ENCODE measurements at places on chromosomes 2 and 18. TPM values are rescaled to one million over a fixed set of nuclear protein-coding genes. Genes with fewer than 3 reads are reported as not detected.
A peak's percentile ranks its signal among the peaks of the same experiment; 100 is the strongest.

DNA sequence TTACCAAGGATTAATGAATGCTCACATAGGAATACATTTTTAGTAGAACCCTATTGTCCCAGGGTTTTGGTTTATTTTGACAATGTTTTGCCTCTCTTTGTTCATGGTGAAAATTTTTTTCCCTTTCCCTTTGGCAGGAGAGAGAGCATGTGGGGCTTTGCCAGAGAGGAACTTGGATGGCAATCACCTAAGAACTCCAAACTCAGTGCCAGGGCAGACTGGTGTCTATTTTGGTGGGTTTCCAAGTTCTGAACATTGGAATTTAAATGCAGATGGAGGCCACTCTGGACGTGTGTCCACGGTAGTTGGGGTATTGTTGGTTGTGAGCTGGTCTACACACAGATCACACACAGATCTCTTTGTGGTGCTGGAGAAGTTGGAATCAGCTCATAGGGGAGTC is 2091.1 kb upstream of the PIK3C3 start:
- H3K27me3 ChIP-seq: no peaks in the 10 kb centered on the region
- DNase-seq: no peak
- H3K36me3 ChIP-seq: no peaks in the 10 kb centered on the region
- no peak overlapping the region for H3K4me3 ChIP-seq
- H3K4me1 ChIP-seq: no peaks in the 10 kb centered on the region

- H3K27me3 ChIP-seq: no peaks in the 10 kb centered on the region
- H3K36me3 ChIP-seq: no peaks in the 10 kb centered on the region
- no peak overlapping the region for H3K4me3 ChIP-seq
- peaks cover 12% of the 10 kb centered on the region for H3K4me1 ChIP-seq
- no peak for DNase-seq
Observed at GRCh38 chr2:64915510-64915900, 73.7 kb upstream of the SLC1A4 start.

DNA sequence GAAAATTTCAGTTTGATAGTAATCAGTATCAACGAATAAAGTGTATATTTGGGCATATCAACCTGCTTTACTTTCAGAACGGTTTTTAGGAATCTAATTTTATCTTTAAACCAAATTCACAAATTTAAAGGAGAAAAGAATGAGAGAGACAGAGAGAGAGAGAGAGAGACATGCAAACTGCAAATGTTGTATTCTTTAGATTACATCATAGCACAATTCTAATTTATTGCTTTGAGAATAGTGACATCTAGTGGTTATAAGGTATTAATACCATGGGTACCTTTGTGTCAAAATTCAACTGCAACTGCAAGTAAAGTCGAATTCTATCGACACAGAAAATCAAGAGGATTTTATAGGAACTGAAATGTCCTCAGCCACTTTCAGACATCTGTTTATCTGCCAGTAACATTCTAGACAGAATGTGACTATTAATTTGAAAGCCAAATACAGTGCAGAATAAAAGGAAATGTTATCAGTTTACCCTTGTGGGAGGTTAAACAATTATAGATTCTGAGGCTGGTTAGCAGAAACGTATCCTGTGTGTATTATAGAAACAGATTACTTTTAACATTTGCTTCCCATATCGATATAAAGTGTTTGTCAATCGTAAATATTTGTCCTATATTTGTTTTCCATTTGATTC is 529.8 kb upstream of the VRK2 start:
- no peaks in the 10 kb centered on the region for H3K36me3 ChIP-seq
- no peaks in the 10 kb centered on the region for H3K4me1 ChIP-seq
- H3K4me3 ChIP-seq: no peak overlapping the region
- H3K27me3 ChIP-seq: no peaks in the 10 kb centered on the region
- DNase-seq: no peak
- H3K27ac ChIP-seq: no peak overlapping the region

Gene ITGAV
- total RNA-seq: 3.6 TPM

Gene DPP4
- total RNA-seq: 20.8 TPM

DNA sequence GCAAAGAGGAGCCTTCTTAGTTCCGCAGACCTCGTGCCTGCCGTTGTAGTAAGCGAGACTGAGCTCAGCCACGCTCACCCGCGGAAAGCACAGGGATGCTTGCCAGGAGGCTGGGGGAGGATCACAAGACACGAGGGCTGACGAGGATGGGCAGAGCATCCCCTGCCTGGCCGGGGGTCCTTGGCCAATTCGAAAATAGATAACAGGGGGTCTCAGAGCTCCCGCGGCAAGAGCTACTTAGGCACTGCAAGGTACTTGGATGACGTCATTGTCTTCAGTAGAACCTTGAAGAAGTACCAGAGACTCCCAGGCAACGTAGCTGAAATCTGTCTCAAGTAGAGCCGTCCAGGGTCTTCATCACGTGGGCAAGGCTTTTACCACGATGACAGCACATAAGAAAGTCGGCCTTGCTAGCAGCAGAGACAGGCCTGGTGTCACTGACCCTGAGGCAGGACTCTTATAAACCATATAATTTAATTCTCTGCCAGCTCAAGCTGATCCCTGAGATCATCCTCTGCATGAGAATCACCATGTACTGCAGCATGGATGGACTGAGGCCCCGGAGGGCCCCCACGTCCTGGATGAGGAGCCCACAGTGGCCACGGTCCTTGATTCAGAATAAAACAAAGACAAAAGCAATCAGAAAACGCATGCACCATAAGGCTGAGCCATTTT is 81.9 kb downstream of the TMEM18 start:
- H3K4me3 ChIP-seq: no peak overlapping the region
- peaks cover 4% of the 10 kb centered on the region for H3K27me3 ChIP-seq
- DNase-seq: no peak
- no peaks in the 10 kb centered on the region for H3K4me1 ChIP-seq

GRCh38 chr2:37156071-37156856 is 516 bp downstream of the EIF2AK2 start:
- peak overlapping the region; percentile 90 for H3K27ac ChIP-seq
- peaks cover 42% of the 10 kb centered on the region for H3K36me3 ChIP-seq
- DNase-seq: no peak
- peaks cover 44% of the 10 kb centered on the region for H3K4me1 ChIP-seq
- no peaks in the 10 kb centered on the region for H3K27me3 ChIP-seq
- H3K4me3 ChIP-seq: peak overlapping the region; percentile 93

DNA sequence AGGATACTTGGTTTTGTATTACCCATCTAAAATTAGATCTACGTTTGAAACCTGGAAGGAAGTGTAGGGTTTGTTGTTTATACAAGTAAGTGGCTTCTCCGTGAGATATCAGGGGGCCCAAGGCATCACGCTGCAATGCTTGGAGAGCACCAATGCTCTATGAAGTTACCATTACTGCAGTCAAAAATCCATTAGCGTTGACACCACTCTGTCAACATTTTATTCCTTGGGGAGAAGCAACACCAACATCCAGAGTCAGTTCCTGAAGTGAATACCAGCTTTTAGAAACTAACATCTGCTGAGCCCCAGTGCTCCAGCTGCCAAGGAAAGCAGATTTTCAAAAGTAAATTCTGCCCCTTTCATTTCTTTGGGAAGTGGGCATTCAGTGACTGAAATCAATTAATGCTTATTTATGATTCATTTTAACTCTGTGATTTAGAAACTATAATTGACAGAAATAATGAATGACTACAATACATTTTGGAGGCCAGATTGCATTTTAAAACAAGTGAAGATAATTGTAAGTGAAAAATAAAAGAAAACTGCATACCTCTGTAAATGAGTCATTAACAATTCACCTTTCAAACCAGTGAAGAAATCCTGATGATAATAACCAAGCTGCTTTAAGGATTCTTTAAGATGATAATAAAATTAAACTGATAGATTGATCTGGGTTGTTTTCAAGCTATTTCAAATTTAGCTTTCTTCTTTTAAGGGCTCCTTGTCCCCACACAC is 30.5 kb downstream of the LRP1B start:
- no peak for DNase-seq
- H3K4me1 ChIP-seq: no peaks in the 10 kb centered on the region
- no peak overlapping the region for H3K4me3 ChIP-seq
- no peaks in the 10 kb centered on the region for H3K36me3 ChIP-seq
- H3K27me3 ChIP-seq: no peaks in the 10 kb centered on the region
- no peak overlapping the region for H3K27ac ChIP-seq

Gene FNDC4
- total RNA-seq: not detected

- H3K4me1 ChIP-seq: peaks cover 8% of the 10 kb centered on the region
- no peaks in the 10 kb centered on the region for H3K27me3 ChIP-seq
- peak overlapping the region; percentile 29 for H3K27ac ChIP-seq
- no peak overlapping the region for H3K4me3 ChIP-seq
Observed at GRCh38 chr18:79720359-79720733, 40.7 kb downstream of the CTDP1 start.

Gene TMEM169
- 0.40 TPM for total RNA-seq

GRCh38 chr2:70322518-70322917 is 20.7 kb upstream of the FAM136A start:
- no peak overlapping the region for H3K27ac ChIP-seq
- peaks cover 7% of the 10 kb centered on the region for H3K4me1 ChIP-seq
- no peaks in the 10 kb centered on the region for H3K36me3 ChIP-seq
- no peaks in the 10 kb centered on the region for H3K27me3 ChIP-seq

DNA sequence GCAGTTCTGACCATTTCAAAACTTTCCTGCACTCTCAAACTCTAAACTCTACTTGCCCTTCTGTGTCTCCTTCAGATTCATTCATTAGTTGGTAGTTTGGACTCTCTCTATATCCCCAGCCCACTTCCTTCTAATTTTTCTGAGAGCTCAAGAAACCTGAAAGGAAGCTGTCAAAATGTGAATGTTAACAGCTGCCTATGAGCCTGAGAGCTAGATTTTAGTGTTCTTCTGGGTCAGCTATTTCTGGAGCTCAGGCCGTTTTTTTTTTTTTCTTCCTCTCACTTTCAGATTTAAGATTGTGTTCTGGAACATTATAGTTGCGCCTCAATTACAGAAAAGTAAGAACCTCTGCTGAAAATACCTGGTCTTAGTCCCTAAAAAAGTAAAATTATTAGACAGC is 73.1 kb downstream of the RTN4 start:
- no peak overlapping the region for H3K27ac ChIP-seq
- no peak for DNase-seq
- no peak overlapping the region for H3K4me3 ChIP-seq
- H3K4me1 ChIP-seq: peaks cover 33% of the 10 kb centered on the region

GRCh38 chr2:238910751-238911351 is 63.0 kb downstream of the TWIST2 start:
- no peaks in the 10 kb centered on the region for H3K36me3 ChIP-seq
- no peaks in the 10 kb centered on the region for H3K4me1 ChIP-seq
- H3K4me3 ChIP-seq: no peak overlapping the region
- DNase-seq: no peak

Gene PTPRN
- total RNA-seq: 1.7 TPM

All from activated naive CD8-positive, alpha-beta T cell treated with anti-CD3 and anti-CD28 coated beads for 36 hours (primary cell).